ENCODE measurements at places on chromosomes 12 and 14.

- DNase-seq: no peak
Observed at GRCh38 chr14:31939934-31940333, 137.2 kb upstream of the ARHGAP5 start.

DNA sequence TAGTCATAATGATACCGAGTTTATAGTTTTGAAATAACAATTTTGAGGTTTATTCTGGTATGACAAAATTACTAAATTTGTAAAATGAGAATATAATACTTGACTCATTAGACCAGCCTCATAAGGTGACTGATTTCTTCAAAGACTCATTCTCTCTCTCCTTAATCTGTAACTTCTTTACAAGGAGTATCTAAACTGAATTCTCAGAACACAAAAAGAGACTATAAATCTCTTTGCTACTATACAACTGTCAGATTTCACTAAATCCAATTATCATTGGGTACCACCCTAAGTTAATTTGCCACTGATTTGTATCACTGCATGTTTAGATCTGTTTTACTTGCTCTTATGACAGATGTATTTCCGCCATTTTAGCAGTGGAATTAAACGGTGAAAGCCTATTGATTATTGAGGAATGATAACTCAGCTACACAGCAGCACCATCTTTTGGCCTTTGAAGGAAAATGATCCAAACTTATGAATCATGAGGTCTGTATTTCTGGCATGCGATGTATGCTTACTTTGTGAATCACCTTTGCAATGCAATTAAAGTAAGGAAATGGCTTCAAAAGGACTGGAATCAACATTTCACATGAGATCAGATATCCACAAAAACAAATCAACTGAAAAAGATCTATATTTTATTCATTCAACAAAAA is 161.2 kb downstream of the RERGL start:
- DNase-seq: no peak

GRCh38 chr12:124592481-124593160 is 25.2 kb upstream of the NCOR2 start:
- DNase-seq: no peak

GRCh38 chr14:67766035-67766680 is 50.2 kb downstream of the ZFYVE26 start:
- no peak for DNase-seq

DNA sequence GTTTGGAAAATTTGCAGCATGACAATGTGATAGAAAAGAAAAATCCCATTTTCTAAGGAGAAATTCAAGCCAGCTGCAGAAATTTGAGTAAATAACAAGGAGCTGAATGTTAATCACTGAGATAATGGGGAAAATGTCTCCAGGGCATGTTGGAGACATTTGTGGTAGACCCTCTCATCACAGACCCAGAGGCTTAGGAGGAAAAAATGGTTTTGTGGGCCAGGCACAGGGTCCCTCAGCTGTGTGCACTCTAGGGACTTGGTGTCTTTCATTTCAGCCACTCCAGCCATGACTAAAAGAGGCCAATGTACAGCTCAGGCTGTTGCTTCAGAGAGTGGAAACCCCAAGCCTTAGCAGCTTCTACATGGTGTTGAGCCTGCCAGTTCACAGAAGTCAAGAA is 111.4 kb upstream of the SYT10 start:
- DNase-seq: no peak

- no peak for DNase-seq
Observed at GRCh38 chr12:3587402-3588013, 96.5 kb downstream of the PRMT8 start.

DNA sequence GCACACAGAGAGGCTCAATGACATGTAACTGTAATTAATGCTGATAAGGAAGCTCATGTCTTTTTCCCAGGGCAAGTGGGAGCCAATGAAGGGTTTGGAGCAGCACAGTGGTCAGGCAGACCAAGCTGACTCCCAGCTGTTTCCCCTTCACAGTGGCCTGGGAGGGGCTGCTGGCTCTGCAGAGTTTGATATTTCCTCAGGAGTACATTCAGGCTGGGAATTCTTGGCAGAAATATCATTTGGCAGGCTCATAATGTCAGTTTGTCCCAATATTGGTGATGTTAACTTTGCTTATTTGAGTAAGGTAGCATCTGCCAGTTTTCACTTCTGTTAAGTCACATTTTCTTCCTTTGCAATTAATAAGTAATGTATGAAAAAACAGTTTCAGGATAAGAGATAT is 247.0 kb downstream of the EMP1 start:
- DNase-seq: no peak

DNA sequence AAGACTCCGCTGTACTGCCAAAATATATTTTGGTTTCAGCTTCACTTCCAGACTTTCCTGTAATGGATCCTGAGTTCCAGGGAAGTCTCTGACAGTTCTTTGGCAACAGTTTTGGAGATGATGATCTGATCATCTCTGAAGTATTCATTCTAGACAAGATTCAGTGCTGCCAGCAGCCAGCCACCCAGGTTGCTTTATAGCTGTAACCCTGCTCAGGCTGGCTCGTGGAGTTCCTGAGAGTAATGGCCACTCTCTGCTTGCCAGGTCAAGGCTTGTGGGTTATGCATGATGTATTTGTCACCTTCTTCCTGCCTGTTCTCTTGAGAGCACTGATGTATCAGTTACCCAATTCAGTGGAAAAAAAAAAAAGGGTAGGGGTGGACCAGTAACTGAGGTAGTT is 124.3 kb downstream of the PPHLN1 start:
- no peak for DNase-seq

DNA sequence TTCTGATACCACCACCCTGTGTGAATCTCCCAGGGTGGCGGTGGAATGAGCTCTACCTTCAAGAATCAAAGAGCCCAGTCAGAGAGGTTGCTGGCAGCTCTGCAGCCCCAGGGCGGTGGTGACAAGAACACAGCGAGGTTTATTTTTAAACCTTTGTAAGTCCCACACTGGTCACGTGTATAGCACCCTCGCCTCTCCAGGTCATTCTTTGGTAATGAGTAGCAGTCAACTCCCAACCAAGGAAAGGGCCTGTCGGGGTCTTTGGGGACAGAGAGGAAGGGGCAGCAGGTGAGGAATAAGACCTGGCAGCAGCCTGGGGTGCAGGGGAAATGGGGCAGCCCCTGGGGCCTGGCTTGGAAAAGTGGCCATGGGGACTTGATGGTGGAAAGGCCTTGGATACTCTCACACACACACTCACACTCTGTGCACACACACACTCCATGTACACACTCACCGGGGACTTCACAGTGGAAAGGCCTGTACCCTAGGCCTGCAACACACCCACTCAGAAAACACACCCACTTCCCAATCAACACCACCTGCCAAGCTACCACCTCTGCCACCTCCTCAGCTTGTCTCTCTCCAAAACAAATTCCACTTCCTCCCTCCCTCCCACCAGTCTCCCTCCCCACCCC is 178.6 kb downstream of the DPF3 start:
- no peak for DNase-seq

GRCh38 chr12:62916632-62917425 is 18.1 kb downstream of the PPM1H start:
- no peak for DNase-seq

All from stimulated activated CD8-positive, alpha-beta memory T cell treated with anti-CD3 and anti-CD28 coated beads, Interleukin-7, amount 100 ng/mL, for 1 hour (primary cell).